AG04450 (cell line): ENCODE measurements at places on chromosomes 4 and X.

GRCh38 chrX:96621811-96622210 lies 62.8 kb upstream of the DIAPH2 start:
- DNase-seq, result no peak

GRCh38 chr4:67533112-67533511 lies 12.2 kb downstream of the CENPC start:
- no peak for DNase-seq

DNA sequence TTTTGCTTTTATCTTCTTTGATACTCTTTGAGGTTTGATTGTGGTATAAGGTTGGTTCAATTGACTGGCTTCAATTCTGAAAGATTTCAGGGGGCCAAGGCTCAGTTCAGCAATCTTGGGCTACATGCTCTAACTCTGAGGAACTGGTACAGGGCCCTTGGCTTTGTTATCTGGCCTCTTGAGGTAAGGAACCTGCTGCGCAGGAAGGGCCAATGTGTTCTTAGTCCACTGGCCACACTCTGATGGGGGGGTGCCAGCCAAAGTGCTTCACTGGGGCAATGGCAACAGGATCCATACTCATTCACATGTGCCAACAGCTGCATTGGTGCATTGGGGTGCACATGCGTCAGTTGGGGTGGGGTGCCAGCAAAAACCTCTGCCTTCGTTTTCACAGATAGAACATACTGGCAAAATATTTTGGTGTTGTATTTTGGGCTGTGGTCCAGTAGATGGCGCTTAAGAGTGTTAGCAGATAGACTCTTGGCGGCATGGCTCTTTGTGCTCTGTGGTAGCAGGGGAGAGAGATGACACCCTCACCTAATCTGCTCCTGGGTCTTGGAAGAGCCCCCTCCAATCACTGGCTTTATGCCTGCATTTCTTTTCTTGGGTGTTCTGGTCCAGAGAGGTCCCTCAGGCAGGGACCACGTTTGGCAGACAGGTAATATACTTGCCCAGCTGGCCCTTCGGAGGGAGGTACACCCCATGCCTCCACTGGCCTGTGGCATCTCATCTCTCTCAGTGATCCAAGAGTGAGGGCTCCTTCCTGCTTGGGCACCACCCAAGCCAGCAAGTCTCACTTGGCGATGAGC lies 42.9 kb downstream of the NDST3 start:
- no peak for DNase-seq

DNA sequence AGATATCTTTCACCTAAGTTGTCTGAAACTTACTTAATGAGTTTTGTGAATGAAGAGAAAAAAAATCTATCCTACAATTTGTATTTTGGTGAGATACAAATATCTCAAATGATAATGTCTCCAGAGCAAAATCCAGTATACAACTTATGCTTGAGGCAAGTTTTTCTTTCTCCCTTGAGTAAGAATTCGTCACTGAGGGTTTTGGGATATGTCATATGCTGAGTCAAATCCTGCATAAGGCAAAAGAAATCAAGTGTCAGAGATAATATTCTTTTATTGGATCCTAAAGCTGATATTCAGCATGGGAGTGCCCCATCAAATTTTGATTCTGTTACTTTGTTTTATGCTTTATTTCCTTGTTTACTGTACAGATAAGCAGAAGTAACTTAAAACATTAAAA lies 1308.6 kb downstream of the ARAP2 start:
- no peak for DNase-seq

DNA sequence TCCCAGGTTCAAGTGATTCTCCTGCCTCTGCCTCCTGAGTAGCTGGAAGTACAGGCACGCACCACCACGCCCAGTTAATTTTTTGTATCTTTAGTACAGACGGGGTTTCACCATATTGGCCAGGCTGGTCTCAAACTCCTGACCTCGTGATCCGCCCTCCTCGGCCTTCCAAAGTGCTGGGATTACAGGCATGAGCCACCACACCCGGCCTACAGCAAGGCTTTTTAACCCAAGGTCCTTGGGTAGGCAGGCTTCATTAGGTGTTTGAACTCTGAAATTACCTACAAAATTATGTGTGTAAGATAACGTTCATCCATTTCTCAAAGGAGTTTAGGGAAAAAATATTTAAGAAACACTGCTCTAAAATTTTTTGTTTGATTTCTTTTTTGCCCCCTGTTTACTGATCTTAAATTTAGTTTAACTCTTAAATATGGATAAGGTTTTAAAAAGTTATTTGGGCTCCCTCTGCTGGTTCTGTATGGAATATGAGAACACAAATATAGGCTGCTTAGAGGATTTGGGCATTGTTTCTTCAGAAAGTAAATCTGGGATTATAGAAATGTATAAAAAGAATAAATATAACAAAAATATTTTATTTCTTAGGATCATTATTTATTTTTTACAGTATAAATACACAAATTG lies 92.8 kb downstream of the CBR4 start:
- DNase-seq, result no peak

- no peak for DNase-seq
These were observed 37.9 kb upstream of the GYPA start for GRCh38 chr4:144178414-144178813.

DNA sequence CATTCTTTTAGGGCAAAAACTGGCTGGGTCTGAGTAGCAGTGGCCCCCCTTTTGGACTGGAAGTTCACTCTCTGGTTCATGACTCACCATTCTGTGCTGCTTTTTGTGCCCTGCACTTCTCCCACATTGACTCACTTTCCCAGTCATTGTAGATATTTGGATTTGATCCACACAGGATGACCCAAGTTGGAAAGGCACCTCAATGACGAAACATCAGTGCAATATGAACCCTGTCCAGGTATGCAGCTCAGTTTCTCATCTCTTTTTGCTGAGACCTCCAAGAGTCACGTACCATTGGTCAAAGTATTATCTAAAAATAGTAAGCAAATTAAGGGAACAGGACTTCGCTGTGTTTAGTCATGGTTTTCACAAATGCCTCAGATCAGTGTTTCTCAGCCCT lies 92.7 kb downstream of the CBLL2 start:
- DNase-seq, result no peak

DNA sequence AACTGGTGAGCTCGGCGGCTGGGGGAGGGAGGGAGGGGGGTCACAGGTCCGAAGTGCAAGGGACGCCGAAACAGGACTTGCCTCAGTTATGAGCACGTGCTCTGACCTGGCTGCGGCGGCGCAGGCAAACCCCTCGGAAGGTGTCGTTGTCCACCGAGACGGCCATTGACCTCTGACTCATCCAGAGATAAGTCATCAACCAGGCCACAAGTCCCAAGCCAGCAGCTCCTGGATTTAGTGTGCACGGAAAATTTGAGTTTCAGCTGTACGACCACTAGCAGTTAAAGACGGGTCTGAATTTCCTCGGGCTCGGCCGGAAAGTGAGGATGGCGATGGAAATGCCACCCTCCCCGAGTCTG lies 674 bp downstream of the SH3D19 start:
- no peak for DNase-seq

GRCh38 chrX:39936886-39937770 lies 160.6 kb downstream of the BCOR start:
- DNase-seq, result no peak

GRCh38 chr4:158624889-158625478 lies 46.7 kb downstream of the C4orf46 start:
- DNase-seq, result peak; percentile 27

- no peak for DNase-seq
These were observed 436.0 kb downstream of the IL1RAPL1 start for GRCh38 chrX:29023207-29023606.

DNA sequence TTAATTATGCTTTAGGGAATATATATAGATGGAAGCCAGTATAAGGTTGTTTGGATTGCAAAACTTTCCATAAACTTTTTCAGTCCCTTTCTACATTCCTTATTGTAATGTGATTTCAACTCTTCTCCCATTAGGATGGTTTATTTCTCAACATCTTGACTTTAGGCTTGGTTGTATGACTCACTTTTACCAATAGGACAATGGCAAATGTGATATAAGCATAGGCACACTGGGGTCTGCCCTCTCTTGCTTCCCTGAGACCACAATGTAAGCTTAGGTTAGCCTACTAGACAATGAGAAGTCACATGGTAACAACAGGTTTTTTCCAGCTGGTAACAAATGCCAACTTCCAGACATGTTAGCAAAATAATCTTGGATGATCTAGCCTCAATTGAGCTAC lies 163.3 kb upstream of the RBPJ start:
- DNase-seq, result no peak

GRCh38 chrX:18899796-18900380 lies 84.0 kb downstream of the PHKA2 start:
- DNase-seq, result no peak

DNA sequence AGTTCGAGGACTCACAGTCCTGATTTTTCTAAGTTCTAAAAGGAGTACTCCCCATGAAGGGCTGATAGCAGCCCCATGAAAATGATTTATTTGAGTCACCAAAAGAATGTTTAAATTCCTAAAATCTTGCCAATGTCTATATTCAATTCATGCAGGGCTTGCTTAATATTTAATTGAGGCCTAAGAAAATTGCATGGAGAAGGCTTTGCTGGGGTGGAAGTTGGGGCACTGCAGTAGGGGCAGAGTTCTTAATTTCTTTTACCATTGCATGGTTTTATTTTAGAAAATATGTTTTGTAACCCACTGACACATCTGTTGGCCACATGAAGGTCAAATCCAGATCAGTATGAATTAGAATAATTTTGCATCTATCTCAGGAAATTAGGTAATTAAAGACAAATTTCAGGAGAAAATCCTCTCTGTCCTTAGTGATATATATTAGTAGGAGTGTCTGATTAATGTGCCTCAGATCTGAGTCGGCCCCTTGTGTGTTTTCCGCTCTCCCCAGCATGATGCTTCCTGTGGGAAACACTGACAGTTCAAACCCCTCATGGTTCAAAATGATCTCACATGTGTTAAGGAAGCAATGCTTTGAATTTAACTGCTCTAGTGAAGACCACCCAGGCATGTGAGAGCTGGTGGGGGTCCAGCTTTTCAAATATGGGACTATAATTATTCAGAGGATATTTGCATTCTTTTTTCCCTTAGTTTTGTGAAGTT lies 54.0 kb upstream of the EGFL6 start:
- DNase-seq, result no peak

GRCh38 chr4:120052856-120053255 lies 13.8 kb downstream of the MAD2L1 start:
- peak; percentile 95 for DNase-seq

DNA sequence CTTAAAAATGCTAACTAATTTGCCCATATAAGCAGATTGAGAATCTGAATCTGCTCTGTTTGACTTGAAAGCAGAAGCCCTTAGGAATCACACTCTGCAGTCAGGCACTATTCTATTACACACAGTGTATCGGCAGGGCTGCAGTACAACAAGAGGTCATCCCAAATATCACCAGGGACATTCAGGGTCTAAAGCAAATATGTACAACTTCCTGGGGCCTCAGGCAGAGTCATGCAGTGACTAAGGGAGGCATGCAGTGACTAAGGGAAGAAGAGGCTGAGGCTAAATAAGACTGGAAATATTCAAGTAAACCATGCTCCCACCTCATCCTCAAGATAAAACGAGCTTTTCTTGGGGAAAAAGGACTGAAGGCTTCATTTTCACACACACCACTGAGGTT lies 20.9 kb downstream of the MAPK10 start:
- DNase-seq, result peak; percentile 72

DNA sequence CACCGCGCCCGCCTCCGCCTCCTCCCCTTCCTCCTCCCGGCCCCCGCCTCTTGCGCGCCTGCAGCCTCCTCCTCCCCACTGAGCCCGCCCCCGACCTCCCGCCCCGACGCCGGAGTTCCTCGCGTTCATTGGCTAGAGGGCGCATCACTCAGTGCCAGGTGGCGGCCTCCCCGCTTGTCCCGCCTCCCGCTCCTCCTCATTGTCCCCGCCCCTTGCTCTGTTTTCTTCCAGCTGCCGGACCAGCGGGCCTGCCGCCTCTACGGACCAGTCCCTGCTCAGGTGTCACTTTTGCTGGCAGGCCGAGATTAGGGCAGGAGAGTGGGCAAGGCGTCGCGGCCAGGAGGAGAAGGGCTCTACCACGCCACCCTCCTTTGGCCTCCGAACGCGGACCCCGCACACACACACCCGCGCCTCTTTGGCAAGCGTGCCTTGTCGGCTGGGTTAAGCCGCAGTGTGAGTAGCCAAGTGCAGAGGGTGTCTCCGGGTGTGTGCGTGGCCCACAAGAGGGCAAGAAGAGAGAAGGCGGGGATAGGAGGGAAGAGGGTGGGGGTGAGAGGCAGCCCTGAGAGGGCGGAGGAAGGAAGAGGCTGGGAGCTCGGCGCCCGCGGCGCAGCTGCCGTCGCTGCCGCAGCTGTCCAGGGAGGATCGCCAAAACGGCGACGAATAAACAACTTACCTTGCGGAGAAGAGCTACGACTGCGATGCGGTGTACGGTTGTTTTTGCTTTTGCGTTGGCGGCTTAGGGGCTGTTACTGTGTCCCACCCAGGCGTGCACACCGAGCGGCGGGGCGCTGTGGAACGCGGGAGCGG lies 436 bp upstream of the PPP3CA start:
- DNase-seq, result peak; percentile 93

- no peak for DNase-seq
These were observed 12.5 kb upstream of the FAM13A start for GRCh38 chr4:89069481-89069880.

- no peak for DNase-seq
These were observed 24.8 kb upstream of the ACSL1 start for GRCh38 chr4:184850431-184851199.

DNA sequence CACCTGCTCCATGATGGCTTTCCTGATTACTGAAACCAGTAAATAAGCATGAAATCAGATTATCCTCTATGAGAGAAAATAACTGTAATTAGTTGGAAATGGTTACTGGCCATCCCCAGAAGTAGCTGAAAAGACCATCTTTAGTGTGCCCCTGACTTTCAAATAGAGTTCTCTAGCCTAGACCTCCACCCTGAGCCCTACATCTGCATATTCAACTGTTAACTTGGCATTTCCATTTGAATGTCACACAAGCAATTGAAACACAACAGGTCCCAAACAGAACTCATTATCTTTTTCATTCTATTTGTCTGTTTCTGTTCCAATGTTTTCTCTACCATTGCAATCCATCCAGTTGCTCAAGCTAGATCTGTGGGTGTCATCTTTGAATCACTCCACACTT lies 952.3 kb downstream of the RPA4 start:
- no peak for DNase-seq

GRCh38 chrX:120462370-120462769 lies 6.7 kb downstream of the LAMP2 start:
- DNase-seq, result no peak

DNA sequence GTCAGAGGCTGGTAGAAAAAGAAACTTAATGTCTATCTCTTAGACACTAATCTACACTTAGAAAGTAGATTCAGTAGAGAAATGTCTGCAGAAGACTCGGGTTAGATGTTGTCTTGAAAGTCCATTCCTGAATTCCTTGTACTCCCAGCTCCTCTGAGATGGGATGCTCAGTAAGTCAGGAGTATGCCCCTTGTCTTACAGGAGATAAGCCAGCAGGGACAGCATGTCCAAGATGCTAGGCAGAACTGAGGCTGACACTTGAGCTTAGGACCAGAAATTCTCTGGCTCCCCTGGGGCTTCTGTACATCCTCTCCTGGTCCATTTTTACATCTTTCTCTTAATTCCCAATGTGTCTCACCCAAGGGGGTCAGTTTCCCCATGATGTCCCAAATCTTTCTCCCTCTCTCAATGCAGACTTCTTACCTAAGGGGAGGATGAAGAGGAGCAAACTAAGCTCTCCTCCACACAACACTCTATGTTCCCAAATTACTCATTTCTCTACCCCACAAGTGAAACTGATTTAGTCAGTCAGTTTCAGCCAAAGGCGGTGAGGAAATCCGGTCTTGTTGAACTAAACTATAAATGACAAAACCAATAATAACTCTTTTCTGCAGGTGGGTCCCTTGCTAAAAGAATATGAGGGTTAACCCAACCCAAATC lies 558.2 kb upstream of the DIPK2B start:
- no peak for DNase-seq
